ENCODE measurements at places on chromosomes 6 and 20.

DNA sequence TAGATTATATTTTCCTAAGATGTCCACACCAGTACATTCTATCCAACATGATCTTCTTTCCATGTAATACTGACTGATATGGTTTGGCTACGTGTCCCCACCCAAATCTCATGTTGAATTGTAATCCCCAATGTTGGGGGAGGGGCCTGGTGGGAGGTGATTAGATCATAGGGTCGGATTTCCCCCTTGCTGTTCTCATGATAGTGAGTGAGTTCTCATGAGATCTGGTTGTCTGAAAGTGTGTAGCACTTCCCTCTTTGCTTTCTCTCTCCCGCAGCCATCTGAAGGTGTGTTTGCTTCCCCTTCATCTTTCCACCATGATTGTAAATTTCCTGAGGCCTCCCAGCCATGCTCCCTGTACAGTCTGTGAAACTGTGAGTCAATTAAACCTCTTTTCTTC lies 12.2 kb upstream of the HBS1L start:
- no peak for DNase-seq

- DNase-seq: no peak
These were observed 685.6 kb downstream of the DOK5 start for GRCh38 chr20:55160996-55161395.

GRCh38 chr20:33622705-33623365 lies 39.3 kb upstream of the C20orf144 start:
- DNase-seq: no peak

GRCh38 chr20:49691818-49692568 lies 21.7 kb downstream of the B4GALT5 start:
- no peak for DNase-seq

GRCh38 chr6:167954151-167954550 lies 43.3 kb upstream of the KIF25 start:
- no peak for DNase-seq

- no peak for DNase-seq
These were observed 13.9 kb upstream of the DACT2 start for GRCh38 chr6:168333491-168333890.

DNA sequence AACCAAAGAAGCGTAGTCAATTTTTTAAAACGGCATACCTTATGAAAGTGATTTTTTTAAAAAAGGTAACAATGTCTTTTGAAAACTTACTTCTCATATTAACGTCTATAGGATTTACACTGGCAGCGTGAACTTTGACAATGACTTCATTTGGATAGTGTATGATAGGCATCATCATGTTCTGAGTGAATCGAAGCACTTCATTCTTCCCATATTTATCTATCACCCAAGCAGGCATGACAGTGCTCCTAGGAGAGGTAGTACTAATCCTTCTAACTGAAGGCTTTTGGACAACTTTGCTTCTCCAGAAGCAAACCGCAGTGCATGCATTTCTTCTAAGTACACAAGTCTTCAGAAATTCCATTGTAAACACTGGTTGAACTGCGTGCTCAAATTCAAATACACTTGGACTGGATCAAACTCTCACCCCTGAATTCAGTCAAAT lies 618 bp downstream of the RTN4IP1 start:
- no peak for DNase-seq

GRCh38 chr6:119612176-119612891 lies 262.8 kb upstream of the MAN1A1 start:
- DNase-seq: no peak

- no peak for DNase-seq
These were observed 11.1 kb downstream of the CTNNBL1 start for GRCh38 chr20:37704955-37705354.

DNA sequence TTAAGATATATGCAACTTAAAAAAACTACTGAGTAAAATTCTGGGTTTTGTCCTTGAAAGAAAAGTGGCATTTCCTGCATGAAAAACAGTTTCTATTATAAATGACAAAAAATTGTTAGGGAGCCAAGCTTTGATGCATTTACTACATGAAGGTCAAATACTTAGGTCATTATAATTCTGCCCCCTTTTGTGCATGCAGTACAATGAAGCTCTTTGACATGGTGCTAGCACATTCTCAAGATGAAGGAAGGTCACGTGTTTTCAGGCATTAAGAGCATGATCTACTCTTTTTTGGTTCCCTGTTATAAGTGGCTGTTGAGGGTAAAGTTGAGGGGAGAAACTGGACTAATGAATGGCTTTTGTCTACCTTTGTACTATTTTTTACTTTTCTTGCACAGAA lies 72.7 kb downstream of the FOXO3 start:
- no peak for DNase-seq

GRCh38 chr6:39997101-39997635 lies 62.9 kb upstream of the MOCS1 start:
- no peak for DNase-seq

GRCh38 chr6:95768539-95768938 lies 191.2 kb downstream of the MANEA start:
- DNase-seq: no peak

GRCh38 chr20:63686094-63686491 lies 10.4 kb upstream of the TNFRSF6B start:
- DNase-seq: no peak

DNA sequence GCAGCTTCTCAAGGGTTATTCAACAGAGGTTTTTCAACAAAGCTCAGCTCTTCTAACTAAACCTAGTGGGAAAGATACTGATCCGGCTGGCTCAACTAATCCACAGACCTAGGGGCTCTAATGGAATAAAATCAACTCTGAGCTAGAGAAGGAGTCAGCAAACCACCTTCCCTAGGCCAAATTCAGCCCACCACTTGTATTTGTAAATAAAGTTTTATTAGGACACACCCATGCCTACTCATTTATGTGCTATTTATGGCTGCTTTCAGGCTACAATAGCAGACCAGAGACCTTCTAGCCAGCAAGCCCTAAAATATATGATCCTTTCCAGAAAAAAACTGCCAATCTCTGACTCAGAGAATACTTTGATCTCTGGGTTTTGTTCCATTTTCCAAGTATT lies 6.0 kb upstream of the RAB22A start:
- DNase-seq: no peak

- DNase-seq: no peak
These were observed 15.5 kb upstream of the CLDN20 start for GRCh38 chr6:155248008-155249001.

DNA sequence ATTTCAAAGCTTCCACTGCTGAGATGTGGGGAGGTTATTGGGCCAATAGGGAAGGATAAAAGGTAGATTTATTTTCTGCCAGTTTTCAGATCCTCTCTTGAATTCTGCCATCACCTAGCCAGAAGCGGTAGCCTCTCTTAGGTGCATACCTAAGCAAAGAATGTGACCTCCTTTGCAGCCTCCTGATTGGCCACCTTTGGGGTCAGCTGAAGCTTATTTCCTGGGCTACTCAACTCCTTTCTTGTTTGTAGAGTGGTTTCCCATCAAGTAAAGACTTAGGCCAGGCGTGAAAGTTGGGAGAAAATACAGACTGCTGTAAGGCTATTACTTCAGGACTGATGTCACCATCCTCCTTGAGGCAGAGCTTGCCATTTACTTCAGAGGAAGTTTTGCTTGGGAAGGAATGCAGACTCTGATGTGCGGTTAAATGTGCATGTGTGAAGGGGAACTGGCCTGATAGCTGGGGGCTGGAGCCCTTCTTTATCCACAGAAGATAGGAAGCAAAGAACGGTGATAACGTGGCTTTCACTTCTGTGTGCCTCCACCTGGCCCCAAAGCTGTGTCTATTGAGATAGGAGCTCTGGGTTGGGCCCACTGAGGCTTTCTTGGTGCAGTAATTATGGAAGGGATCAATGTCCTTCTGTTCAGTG lies 70.1 kb downstream of the TRMT11 start:
- DNase-seq: no peak

GRCh38 chr6:144155529-144155928 lies 5.2 kb downstream of the STX11 start:
- no peak for DNase-seq

DNA sequence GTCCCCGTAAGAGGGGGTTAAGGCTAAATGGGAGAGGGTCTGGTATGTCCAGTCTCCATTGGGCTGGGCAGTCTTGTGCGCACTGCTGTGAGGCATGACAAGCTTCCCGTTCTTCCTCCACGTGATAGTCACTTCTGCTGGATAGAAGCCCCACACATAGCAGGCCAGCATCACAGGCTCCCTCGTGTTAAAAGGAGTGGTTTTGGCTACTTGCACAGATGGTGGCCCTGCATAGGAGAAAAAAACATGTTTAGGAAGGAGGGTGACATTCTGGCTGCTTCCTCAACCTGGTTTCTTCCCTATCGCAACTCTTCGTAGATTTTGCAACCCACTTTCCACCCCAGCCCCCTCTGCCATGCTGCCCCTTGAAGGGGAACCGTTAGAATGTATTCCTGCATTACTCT lies 3.6 kb downstream of the HLA-DMB start:
- no peak for DNase-seq

DNA sequence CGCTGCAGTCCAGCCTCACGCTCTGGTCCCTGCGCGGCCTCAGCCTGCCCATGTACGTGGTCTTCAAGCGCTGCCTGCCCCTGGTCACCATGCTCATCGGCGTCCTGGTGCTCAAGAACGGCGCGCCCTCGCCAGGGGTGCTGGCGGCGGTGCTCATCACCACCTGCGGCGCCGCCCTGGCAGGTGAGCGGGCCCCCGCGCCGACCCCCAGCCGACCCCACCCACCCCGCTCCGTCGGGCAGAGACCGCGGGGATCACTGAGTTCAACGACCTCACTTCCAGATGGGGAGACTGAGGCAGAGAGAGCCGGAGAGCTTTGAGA lies 545 bp downstream of the SLC35D3 start:
- DNase-seq: no peak

GRCh38 chr20:20780127-20780824 lies 67.8 kb upstream of the RALGAPA2 start:
- no peak for DNase-seq

- DNase-seq: no peak
These were observed 1.2 kb upstream of the HDDC2 start for GRCh38 chr6:125302840-125303511.

DNA sequence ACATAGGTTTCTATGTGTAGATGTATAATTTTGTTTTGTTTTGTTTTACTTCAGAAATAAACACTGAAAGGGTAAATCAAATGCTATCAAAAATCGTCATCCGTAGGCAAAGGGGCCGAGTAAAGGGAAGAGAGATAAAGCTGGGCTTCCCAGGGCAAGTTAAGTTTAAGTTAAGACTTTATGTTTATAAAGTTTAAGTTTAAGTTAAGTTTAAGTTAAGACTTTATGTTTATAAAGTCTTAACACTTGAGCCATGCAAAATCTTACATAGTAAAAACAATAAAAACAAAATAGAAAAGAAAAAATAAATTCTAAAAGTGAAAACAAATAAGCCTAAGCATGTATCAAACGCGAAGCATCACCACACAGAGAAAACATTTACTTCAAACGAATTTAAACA lies 216.1 kb upstream of the SYNDIG1 start:
- DNase-seq: no peak

DNA sequence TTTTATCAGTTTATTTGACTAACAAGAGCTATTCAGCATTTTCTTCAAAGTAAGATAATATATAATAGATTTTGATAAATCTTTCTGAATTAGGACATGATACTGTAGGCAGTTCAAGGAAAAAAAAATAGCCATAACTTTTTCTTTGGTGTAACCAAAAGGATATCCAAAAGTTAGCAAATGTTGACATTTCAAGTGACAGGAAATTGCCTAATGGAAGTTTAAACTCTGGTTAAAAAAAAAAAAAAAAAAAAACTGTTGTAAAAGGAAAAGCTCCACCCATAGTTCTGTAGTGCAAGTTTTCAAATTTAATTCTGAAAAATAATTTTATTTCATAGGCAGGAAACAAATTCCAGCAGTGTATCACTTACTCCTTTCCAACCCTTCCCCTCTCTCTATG lies 18.8 kb downstream of the HEBP2 start:
- DNase-seq: no peak

GRCh38 chr6:52534966-52535390 lies 41.9 kb downstream of the TRAM2 start:
- no peak for DNase-seq

DNA sequence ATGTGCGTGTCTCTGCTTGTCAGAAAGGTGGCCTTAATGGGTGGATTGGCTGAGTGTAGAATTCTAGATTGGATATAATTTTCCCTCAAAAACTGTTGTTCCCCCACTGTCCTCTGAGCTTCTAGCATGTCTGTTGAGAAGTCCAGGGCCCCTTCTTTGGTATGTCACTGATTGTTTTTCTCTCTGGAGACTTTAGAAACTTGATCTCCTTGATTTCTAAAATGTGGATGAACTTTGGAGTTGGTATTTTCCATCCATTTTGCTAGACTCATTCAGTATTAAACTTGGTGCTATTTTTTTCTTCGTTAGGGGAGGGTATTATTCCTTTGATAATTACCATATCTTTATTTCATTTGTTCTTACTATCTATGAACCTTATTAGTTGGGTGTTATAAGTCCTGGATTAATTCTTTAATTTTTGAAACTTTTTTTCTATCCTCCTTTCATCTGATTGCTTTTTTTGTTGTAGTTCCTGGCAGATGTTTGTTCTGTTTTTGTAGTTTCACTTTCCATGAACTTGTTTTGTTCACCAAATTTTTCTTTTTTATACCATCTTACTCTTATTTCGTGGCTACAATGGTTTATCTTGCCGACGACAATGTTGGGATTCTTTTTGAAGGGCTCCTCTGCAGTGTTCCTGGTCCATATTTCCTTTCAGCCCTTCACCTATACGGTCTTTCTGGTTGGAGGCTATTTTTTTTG lies 68.4 kb downstream of the ARID1B start:
- no peak for DNase-seq

DNA sequence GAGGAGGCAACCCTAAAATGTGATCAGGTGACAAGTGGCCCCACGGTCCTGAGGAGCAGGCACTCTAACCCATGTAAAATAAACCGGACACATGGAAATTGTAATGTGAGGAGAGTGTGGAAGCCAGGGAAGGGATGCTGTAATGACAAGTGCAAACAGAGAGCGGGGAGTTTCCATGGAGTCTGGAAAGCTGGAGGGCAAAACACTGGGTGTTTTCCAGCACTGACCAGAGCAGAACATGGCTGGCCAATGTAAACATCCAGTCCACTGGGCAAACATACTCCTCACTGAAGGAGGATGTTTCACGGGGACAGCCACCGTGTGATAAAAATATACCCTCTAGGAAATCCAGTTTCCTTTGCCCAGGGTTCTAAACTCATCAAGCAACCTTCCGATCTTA lies 219.0 kb upstream of the JARID2 start:
- DNase-seq: no peak

DNA sequence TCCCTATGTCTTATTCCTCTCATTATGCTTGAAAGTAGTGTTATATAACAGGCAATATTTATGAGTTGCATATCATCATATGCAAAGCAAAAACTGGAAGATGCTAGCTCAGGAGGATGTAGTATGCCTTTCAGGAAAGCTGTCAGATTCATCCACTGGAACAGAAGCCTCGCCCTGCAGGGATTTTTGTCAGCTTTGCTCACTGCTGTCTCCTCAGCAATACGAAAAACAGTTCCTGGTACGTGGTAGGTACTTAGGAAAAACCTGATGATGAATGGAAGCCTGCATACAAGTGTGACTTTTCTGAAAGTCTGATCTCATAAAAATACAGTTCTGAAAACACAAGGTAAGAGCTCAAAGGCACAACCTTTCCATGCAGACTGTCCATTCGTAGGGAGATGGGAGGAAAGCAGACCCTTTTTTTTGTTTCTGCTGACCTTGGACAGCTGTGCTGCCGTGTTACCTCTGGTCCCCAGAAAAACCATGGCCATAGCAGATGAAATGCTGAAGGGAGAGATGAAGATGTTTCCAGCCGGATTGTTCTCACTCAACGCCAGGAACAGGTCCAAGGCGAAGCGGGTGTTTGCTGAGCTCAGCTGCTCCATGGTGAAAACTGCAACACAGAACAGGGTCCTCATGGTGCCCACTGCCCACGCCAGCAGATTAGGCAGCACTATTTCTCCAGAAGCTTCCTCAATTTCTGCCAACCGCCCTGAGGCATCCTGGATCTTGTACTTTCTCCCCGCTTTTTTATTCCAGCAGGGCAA lies 1.5 kb downstream of the SERPINB1 start:
- DNase-seq: no peak

All from D721Med (cell line).